Thoracic aorta (tissue), 2 donors: ENCODE measurements at places on chromosomes 3 and 15. TPM values are rescaled to one million over a fixed set of nuclear protein-coding genes. Genes with fewer than 3 reads are reported as not detected.

GMPS gene
- total RNA-seq, result 31.8 TPM

DNA sequence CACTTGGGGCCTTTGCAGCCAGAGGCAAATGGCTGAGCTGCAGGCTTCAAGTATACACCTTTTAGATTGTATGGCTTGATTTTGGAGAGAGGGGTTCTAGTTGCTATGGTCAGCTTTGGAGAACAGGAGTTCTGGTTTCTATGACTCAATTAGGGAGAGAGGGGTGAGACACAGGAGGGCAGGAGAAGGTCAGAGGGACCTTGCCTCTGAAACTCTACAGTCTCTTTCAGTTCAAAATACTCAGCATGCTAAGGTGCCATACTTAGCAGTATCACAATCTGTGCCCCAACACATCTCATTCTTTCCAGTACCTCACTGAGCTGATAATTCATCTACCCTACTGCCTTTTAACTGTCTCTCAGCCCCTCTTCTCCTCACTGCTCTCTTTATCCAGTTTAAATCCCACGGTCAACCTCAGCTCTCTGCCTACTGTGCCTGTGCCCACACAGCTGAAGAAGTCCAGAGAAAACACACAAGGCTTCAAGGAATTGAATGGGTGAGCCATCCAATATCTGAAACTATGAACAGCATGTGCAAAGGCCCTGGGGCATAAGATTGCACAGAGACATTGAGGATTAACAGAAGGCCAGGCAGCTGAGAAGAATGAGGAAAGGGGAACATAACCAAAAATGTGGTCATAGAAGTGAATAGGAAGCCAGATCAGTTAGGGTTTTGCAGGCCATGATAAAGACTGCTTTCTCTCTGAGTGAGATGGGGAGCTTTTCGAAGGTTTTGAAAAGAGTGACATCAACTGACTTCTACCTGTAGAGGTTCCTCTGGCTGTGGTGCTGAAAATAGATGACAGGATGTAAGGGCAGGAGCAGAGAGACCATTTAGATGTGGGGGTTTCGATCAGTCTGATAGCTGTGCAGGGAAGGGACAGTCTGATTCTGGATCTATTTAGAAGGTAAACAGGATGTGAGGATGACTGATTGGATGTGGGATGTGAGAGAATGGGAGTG lies 54.5 kb upstream of the C3orf80 start:
- DNase-seq, result no peak

DNA sequence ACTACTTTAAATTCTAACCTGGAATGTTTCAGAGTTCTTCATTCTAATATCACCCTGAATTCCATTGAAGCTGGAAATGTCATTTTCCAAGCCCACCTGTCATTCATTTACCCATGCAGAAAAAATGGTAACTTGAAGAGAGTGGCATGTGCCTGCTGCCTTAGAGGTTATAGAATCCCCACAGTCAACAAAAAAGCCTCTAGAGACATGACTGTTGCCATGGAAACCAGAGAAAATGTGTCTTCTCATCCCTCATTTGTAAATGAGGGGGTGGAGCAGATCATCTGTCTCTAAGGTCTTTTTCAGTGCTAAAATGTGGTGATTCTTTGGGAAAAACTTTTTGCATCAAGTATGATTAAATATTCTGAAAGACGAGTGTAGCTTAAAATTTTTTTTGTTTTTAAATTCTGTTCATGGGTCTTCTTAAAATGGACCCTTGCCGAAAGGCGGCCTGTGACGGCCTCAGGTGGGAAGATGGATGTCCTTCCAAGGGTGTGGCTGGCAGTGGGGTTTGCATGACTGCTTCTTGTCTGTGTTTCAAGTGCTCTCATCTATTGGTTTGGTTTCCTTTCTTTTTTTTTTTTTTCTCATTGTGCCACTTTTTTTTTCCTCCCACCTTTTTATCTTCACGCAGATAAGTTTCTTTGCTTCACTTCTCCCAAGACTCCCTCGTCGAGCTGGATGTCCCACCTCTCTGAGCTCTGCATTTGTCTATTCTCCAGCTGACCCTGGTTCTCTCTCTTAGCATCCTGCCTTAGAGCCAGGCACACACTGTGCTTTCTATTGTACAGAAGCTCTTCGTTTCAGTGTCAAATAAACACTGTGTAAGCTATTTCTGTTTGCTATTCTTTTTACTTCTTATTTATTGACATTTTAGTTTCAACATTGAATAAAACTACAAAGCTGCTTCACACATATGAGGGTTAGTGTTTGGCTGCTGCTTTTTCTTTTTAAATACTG lies 23.0 kb downstream of the TPM1 start:
- no peak for DNase-seq

DNA sequence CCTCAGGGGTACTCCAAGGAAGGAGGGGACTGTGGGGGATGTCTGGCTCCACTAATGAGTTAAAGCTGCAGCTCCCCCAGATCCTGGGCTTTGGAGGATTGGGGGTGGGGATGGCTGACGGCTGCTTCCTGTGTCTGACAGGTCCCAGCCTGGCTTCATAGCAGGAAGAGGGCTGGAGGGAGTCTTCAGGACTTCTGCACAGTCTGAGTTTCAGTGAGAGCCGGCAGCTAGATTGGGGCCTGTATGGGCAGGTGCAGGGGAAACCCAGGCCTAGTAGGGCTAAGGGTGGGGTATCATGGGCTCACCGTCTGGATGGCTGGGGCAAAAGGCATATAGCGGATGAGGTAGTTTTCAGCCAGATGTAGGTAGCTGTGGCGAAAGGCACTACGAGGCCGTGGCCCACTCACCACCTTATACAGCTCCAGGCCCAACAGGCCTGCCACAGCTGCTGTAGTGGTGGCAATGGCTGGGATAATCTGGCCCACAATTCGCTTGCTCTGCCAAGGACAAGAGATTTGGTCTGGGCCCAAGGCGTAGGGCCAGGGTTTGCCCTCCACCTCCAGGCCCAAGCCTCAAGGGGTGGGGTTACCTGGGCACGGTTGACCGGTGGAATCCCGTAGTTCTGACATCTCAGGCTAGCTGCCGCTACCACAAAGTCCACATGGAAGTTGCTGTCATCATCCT lies 4.5 kb downstream of the INKA1 start:
- no peak for DNase-seq
